ENCODE measurements at places on chromosomes 16 and 17. TPM values are rescaled to one million over a fixed set of nuclear protein-coding genes. Genes with fewer than 3 reads are reported as not detected.

Gene ST6GALNAC2
- total RNA-seq: 0.73 TPM

Gene USP10
- 54.9 TPM for total RNA-seq

Gene GCGR
- total RNA-seq: not detected

Gene CHMP1A
- total RNA-seq: 125 TPM

Gene KRTAP16-1
- total RNA-seq: not detected

Gene MEOX1
- total RNA-seq: not detected

Gene CDH5
- not detected for total RNA-seq

Gene CD300E
- total RNA-seq: not detected

Gene KRT24
- total RNA-seq: not detected

Gene CAMKK1
- 8.6 TPM for total RNA-seq

Gene OSGIN1
- total RNA-seq: 3.8 TPM

Gene EPOP
- 0.99 TPM for total RNA-seq

Gene HBA2
- 0.44 TPM for total RNA-seq

Gene XAF1
- total RNA-seq: 32.1 TPM

All from smooth muscle cell of trachea (primary cell).